GDM1 (cell line): ENCODE measurements at places on chromosomes 11 and 22.

GRCh38 chr22:36649066-36649465 is 54.5 kb downstream of the CACNG2 start:
- DNase-seq = no peak

DNA sequence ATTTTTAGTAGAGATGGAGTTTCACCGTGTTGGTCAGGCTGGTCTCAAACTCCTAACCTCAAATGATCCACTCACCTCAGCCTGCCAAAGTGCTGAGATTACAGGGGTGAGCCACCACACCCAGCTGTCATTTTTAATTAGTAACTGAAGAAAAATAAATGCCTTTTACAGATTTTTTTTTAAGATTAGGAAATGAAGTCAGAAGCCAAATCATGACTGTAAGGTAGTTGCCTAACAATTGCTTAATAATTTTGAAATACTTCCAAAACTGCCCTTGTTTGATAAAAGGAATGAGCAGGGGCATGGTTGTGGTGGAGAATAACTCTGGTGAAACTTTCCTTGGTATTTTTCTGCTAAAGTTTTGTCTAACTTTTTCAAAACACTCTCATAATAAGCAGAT is 98.9 kb upstream of the SLC5A12 start:
- DNase-seq = no peak

DNA sequence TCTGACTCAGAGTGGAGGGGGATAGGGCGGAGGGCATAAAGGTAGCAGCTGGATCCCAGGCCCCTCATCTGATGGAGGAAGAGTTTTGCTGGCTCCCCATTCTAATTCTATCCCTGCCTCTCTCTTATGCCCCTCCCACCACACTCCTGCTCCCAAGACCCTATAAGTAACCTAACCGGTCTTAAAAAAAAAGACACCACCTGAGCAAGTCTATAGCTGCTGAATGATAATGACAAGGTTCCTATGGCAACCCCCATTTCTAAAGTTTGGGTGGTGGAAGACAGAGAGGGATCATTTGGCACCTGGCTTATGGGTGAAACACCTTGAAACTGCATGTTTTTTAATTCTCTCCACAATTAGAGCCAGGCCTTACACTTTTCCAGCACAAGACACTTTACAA is 69.6 kb downstream of the LARGE1 start:
- no peak for DNase-seq

DNA sequence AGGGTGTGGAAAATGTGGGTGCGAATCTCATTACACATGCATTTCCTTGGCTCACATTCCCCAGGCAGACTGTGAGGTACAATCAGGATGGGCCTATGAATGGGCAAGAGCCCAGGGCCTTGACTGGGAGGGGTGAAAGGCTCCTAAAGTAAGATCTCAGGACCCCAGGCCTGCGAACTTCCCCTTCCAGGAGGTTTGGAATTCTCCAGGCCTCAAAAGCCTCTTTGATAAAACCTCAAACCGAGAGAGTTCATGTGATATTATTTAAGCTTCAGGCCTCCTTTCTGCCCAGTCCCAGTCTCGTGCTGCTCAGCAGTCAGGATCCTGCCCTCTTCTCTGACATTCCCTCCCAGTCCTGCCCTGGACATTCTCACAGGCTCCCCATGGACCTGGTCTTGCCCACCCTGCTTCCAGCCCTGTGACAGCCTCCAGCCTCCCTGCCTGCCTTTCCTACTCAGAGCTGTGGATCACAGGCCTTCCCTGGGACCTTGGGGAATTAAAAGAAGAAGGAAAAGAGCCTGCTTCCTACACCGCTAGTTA is 37.3 kb upstream of the TEAD1 start:
- no peak for DNase-seq

- DNase-seq = no peak
Observed at GRCh38 chr11:120718171-120718570, 206.6 kb downstream of the GRIK4 start.

DNA sequence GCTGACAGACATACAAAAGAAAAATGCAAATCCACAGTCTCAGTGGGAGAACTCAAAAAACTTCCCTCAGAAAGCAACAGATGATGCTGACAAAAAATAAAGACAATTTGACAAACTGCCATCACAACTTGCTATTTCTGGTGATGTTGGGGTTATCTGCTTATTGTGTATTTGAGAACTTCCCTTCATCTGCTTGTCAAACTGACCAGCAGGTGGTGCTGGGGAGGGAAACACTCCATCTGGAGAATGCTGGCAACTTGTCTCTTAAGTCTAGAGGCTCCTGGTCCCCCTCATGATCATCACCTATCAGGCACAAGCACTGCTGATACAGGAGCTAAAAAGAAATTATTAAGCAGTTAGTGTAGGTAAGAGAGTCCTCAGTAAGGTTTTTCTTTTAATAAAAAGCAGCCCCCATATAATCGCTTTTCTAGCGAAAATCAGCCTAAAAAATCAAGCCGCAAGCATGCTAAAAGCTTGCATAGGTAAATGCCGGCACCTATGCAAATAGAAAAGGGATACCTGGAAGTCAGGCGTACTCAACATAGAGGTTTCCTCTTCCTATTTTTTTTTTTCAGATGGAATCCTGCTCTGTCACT is 9.8 kb upstream of the FAM111B start:
- DNase-seq = peak; percentile 24

DNA sequence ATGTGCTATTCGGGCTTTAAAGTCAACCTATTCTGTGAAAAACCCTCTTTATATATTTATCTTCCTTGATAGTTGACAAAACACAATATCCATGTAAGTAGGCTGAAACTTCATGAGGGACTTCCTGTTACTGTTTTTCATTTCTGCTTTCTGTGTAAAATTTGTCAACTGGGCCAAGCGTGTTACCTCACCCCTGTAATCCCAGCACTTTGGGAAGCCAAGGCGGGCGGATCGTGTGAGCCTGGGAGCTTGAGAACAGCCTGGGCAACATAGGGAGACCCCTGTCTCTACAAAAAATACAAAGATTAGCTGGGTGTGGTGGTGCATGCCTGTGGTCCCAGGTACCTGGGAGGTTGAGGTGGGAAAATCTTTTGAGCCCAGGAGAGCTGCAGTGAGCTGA is 66.5 kb upstream of the SLC25A18 start:
- no peak for DNase-seq

DNA sequence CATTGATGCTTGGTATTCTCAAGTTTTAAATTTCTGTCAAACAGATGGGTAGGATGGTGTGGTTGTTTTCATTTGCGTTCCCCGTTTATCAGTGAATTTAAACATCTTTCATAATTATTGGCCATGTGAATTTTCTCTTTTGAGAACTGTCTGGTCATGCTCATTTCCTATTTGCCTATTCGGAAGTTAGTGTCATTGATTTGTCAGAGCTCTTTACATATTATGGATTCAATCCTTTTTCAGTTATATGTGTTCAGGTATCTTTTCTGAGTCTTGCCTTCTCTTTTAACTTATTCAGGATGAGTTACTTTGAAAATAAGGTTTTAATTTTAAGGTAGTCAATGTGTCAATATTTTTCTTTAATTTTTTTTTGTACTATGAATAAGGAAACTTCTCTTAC is 315.7 kb downstream of the MN1 start:
- no peak for DNase-seq

GRCh38 chr11:92870196-92870832 is 99.1 kb upstream of the MTNR1B start:
- DNase-seq = no peak

DNA sequence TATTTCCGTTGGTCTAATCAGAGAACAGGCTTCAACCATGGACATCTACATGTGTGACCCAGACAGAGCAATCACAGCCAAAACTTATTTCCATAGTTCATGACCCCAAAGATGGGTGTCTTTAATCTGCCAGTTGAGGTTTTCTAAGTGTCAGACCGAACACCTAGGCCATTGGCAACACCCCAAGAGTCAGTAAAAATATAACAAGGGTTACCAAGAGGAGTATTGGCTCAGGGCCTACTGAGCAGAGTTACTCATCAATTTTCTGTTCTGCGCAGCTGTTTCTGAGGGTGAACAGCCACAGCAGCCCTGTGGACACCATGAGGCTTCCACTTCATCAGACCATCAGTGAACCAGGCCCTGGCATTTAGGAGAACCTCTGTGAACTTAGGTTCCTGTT is 18.8 kb downstream of the GUCD1 start:
- DNase-seq = no peak

GRCh38 chr11:13277768-13278608 is at the start of gene BMAL1:
TSS of gene BMAL1 (plus strand) at chr11:13277790. CDS start at chr11:13354309, 76,519 bp downstream.
- DNase-seq = no peak

- no peak for DNase-seq
Observed at GRCh38 chr22:47196166-47196849, 433.9 kb downstream of the TBC1D22A start.

GRCh38 chr11:8784954-8785353 is 102.4 kb downstream of the RPL27A start:
- DNase-seq = no peak

DNA sequence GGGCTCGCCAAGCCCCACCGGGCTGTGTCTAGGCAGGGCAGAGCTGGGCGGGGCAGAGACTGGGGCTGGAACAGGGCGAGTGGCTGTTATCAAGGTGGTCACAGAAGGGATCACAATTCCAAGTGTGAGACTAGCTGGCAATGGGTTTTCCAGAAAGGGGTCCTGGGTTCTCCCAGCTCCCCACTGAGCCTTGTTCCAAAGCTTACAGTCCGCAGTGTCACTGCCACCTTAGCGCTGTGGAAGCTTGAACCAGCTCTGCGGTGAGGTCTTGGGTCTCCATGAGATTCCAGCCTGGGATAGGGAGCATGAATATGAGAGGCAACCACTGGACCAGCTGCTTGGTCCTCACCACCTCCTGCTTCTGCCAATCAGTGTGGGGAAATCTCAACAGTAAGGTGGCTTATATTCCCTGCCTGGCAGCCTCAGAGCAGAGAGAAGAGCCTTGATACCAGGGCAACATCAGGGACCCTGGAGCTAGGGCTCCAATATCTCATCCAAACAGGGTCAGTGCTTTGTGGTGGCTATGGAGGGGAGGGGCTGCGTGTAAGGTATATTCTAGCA is 831 bp downstream of the CD44 start:
- no peak for DNase-seq

- no peak for DNase-seq
Observed at GRCh38 chr11:70541176-70541575, 142.8 kb downstream of the CTTN start.

GRCh38 chr11:131675121-131675888 is 304.9 kb downstream of the NTM start:
- no peak for DNase-seq

DNA sequence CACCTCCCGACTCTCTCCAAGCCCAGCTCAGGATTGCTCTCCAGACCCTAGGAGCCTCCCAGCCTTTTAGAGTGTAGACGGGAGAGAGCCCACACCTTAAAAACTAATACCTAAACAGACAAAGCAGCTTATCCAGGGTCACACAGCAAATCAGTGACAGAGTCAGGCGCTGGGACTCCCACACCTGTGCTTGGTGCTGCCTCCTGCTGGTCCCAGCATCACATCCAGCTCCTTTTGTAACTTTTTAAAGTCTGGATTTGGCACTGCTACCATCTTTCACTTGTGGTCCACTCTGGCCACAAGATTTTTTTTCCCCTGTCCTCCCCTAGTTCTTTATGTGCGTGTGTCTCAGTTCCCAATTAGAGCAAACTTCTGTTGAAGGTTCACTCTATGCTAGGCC is 4.7 kb downstream of the ANO1 start:
- DNase-seq = no peak

- no peak for DNase-seq
Observed at GRCh38 chr11:59992425-59992824, 24.6 kb upstream of the OOSP4B start.

DNA sequence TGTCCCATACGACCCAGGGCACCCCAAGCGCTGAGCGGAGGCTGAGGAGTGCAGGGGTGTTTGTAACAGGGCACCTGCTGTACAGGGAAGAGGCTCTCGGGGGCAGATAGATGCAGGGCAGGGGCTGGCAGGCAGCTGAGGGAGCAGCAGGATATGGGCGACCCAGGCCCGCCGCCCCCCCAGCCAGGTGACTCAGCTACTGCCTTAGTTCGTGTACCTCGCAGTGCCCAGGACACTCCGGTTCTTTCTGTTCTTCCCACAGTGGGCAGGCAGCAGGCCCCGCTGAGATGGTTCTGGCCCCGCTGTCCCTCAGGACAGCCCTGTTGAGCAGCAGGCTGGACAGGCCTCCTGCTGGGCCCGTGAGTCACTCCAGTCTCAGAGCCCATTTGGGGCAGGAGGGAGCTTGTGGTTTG is 16.2 kb downstream of the PHLDA2 start:
- DNase-seq = no peak

DNA sequence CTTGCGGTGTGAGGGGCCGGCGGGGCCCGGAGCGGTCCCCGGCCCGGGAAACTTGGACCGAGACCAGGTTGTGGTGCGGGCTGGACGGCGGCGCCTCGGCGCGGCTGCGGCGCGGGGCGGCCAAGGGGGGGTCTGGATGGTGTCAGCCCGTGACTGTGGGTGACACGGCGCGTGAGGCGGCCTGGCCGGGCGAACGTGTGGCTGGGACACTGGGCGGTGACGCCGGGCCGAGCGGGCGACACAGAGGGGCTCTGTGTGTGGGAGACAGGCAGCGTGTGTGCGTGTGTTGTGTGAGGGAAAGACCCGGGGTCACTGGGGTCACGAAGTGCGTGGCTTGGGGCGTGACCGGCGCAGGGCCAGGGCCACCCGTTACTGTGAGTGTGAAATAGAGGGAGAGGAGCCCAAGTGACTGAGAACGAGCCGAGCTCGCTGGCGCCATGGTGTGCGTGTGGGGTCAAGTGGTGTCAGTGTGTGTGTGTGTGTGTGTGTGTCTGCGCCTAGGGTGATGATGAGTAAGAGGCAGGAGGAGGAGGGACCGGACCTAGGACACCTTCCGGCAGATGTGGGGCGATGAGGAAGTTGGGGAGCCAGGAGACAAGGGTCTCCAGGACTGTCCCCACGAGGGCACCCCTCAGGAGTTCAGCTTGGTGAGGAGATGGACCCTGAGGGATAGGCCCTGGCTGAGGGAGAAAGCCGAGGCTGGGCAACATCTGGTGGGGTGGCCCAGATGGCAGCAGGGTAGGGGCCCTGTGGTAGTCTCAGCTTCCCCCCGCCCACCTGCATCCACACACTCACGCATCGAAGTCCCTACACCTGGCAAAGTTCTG is 817 bp downstream of the RELT start:
- DNase-seq = peak; percentile 66

- DNase-seq = no peak
Observed at GRCh38 chr11:44267750-44268613, 42.0 kb downstream of the ALX4 start.

DNA sequence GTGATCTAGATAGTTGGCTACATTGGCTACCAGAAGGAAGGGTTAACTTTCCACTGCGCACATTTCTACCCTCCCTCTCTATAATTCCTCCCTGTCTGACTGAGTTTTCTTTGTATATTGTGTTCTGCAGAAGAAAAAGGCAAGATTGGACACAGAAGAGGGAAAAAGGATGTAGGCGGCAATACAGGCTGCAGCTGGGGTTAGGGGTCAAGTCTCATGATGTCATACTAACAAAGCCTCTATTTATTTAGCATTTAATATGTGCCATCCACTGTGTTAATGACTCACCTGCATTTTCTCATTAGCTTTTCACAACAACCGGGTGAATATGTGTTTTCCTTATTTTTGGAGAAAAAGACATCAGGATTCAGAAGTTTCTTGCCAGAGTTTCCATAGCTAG is 2.0 kb downstream of the FAM83F start:
- no peak for DNase-seq

- peak; percentile 62 for DNase-seq
Observed at GRCh38 chr11:9758637-9759518, 95.0 kb downstream of the SWAP70 start.
